LNCaP clone FGC (cell line): ENCODE measurements at places on chromosomes 2 and 18.

DNA sequence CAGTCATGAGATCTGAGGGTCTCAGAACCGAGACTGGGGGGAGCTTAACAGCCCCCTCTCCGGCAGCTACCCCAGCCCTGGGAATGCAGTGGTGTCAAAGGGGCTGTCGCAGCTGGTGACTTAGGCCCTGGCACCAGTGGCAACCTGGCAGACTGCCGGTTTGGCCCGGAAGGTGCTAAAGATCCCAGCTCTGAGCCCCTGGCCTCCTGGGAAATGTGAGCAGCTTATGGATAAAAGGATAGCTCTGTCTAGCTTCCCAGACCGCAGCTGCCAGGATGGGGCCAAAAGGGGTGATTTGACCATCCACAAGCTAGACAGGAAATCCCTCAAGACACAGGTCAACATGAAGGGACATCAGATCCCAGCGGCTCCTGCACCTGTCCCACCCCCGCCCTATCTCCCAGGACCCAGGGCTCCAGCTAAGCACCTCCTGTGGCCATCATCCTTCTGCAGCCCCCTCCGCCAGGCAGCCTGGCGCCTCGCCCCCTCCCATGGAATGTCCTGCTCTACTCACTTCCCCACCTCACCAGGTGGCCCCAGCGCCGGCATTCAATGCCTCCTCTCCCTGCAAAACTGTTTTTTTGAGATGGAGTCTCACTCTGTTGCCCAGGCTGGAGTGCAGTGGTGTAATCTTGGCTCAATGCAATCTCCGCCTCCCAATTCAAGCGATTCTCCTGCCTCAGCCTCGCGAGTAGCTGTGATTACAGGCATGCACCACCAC lies 33.2 kb upstream of the EFHD1 start:
- no peak for DNase-seq

GRCh38 chr2:231190531-231191197 lies 7.8 kb upstream of the ARMC9 start:
- DNase-seq: no peak

GRCh38 chr2:171703574-171704347 lies 16.5 kb downstream of the DYNC1I2 start:
- no peak for DNase-seq

GRCh38 chr2:196160946-196161345 lies 10.4 kb downstream of the STK17B start:
- no peak for DNase-seq

DNA sequence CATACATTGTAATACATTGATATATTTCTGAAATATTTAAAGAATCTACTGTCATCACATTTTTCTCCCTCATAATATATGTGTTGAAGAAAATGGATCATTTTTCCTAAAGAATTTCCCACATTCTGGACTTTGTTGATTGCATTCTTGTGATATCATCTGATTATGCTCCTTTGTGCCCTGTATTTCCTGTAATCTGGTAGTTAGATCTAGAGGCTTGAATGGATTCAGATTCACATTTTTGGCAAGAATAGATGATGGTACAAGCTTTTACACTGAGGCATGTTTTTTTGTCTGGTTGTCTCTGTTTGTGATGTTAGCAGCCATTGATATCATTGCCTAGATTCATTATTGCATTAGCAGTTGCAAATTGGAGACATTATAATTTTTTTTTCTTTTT lies 13.4 kb downstream of the UBXN2A start:
- no peak for DNase-seq

GRCh38 chr18:8299054-8299980 lies 309.9 kb upstream of the RAB12 start:
- DNase-seq: peak; percentile 93

DNA sequence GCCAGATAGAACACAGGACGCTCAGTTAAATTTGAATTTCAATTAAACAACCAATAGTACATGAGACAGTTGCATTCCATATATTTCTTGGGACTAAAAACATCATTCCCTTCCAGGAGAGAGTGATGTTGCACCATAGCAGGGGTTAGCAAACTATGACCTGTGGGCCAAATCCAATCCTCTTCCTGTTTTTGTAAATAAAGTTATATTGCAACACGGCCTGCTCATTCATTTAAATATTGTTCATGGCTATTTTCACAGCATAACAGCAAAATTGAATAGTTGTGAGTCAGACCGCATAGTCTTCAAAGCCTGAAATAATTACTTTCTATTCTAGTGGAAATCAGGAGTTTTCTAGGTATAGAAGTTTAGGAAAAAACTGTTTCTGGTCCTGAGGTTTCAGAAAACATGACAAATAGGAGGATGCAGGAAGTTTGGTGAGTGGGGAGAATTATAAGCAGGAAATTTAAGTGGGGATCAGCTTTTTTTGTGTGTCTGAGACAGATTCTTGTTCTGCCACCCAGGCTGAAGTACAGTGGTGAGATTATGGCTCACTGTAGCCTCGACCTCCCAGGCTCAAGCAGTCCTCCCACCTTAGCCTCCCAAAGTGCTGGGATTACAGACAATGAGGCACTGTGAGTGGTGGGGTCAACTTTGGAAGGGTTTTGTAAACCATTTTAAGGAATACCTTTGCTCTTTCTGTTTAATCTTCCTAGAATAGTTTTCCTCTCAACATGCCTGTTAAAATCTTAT lies 131.5 kb downstream of the SOCS6 start:
- DNase-seq: no peak

DNA sequence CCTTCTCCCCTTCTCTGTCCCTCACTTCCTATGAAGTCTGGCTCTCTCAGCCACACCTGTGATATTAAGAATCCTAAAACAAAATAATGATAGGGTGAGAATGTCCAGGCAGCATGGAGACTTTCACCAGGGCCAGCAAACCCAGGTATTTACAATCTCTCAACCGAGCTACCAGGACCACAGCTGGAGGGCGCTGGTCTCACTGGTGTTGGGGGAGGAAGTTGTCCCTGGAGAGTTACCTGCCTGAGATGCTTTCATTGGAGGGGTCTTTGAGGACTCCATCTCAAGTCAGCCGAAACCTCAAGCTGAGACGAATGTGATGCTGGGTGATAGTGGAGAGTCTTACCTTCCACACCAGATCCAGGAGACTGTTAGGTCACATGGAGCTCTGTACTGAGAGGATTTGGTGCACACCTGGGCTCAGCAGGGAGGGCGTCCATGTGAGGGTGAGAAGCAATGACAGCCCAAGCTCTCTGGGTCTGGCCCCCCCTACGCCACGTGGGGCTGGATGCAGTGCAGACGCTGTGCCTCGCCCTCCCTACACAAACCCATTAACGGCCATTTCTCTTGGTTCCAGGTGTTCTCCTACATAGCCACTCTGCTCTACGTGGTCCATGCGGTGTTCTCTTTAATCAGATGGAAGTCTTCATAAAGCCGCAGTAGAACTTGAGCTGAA lies 27.4 kb downstream of the MAL start:
- no peak for DNase-seq

- DNase-seq: no peak
Measured at GRCh38 chr18:46413684-46414083, 243.3 kb downstream of the LOXHD1 start.

GRCh38 chr18:44887227-44887631 lies 206.5 kb downstream of the SETBP1 start:
- DNase-seq: no peak

DNA sequence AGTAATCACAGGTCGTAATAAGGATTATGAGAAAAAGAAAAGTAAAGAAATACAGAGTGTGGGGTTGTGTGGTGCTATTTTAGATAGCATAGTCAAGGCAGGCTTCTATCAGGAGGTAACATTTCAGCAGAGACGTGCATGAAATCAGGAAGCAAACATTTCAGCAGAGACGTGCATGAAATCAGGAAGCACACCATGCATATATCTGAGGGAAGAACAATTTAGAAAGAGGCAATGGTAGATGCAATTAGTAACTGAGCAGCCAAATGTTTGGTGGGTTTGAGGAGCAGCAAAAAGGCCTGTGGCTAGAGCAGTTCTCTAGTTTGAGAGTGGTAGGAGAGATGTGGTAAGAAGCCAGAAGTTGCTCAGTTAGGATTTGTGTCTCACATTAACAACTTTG lies 713.7 kb downstream of the ADCYAP1 start:
- DNase-seq: no peak

GRCh38 chr2:118852605-118853128 lies 5.2 kb upstream of the EN1 start:
- DNase-seq: no peak
